Activated CD8-positive, alpha-beta memory T cell treated with anti-CD3 and anti-CD28 coated beads, Interleukin-2, amount 10 ng/mL, durations not matched to agents 7 days and 5 days (primary cell): ENCODE measurements at places on chromosomes 1 and 21.

GRCh38 chr1:228321435-228321834 lies 85.2 kb downstream of the TRIM11 start:
- DNase-seq: no peak

DNA sequence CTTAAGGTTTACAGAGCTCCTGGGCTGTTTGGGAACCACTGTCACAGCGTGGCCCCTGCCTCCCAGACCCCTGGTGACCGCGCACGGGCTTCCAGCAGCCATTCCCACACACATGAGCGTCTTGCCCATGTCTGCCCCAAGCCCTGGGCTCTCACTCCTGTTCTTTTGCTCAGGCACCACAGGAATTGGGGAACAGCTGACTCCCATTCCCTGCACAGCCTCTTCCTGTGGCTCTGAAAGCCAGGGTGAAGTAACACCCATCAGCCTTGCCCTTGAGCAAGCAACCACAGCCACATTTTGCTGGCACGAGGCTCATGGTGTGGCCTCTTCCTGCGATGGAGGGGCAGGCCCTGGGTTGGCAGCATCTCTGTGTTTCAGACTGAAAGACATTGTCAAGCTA lies 14.3 kb upstream of the GPR157 start:
- DNase-seq: no peak

DNA sequence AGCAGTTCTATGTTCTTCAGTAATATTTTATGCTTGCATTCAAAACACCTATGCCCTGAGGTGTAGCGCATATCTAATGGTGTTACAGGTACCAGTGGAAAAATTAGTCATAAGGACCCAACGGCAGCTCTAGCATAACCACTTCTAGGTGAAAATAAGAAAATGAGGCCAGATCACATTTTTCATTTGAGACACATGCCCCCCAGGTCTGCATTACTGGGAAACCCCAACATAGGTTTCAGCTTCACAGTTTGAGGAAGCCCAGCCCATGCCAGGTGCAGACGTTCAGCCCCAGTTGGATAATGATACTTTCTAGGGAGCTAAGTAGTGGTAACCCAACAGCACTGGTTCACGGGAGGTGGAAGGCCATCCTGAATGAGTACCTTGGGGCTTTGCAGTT lies 129.8 kb downstream of the CNIH3 start:
- DNase-seq: no peak

DNA sequence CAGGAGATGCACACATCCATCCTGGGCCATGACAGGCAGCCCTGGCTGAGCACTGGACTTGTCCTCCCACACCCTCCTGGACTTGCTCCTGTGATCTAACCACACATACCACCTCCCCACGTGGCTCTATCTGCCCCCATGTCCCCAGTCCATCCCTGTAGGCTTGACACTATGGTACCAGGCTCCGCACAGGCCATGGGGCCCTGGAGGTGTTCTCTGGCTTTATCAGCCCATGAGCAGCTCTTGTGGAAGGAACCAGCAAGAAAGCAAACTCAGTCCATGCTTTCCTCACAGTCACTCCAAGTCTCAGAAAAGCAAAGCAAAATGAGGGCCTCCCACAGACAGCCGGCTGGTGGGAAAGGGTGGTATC lies 61.6 kb downstream of the CD46 start:
- DNase-seq: peak; percentile 26

GRCh38 chr1:36323636-36324352 lies at the start of gene EVA1B:
TSS of gene EVA1B (minus strand) at chr1:36323645. CDS start at chr1:36323037, 608 bp downstream.
- DNase-seq: peak; percentile 75

GRCh38 chr1:183685112-183685713 lies 32.1 kb upstream of the APOBEC4 start:
- DNase-seq: no peak

DNA sequence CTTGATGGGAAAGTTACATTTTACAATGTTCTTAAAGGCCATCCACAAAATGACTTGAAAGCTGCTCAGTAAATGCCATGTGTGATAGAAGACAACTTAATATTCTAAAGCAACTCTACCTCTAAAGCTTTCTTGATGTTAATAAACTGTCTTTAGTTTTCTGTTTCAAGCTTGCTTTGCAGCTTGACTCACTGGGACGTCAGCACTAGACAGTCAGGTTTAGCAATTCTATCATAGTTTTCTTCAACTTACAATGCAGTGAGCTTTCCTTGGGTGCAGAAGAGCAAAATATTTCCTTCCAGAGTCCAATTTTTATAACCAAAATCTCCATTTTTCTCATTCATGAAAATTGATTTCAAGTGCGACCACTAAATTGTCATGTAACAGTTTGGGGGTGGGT lies 273.1 kb downstream of the NTNG1 start:
- DNase-seq: no peak

DNA sequence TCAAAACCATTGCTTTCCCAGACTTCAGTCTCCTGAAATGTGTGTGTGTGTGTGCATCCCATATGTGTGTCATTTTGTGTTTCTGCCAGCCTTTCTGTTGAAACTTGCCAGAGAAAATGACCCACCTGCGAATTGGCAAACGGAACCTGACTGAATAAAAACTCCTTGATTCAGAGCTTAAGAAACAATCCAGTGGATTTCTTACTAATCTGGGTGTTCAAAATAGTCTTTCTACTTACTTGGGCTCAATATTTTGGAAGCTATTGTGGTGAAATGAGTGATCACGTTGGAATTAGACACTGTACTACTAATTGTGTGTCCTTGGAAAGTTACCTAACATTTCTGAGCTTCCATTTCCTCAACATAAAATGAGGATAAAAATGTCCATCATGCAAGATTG lies 138.9 kb upstream of the ERG start:
- no peak for DNase-seq

DNA sequence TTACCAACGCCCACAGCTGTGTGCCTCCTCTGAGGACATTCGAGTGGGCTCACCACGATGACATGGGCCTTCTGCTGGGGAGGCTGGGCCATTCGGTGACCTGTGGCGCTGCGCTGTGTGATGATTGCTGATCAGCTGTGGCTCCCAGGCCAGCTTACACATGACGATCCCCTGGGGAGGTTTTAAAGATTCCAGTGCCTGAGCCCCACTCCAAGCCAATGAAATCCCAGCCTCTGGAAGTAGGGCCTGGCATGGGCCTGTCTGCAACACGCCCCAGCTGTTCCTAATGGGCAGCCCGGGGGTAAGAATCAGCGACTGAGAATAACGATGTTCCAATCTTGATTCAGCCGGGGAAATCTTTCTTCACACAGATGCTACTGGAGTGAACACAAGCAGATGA lies 153.7 kb downstream of the KCNJ6 start:
- DNase-seq: no peak

DNA sequence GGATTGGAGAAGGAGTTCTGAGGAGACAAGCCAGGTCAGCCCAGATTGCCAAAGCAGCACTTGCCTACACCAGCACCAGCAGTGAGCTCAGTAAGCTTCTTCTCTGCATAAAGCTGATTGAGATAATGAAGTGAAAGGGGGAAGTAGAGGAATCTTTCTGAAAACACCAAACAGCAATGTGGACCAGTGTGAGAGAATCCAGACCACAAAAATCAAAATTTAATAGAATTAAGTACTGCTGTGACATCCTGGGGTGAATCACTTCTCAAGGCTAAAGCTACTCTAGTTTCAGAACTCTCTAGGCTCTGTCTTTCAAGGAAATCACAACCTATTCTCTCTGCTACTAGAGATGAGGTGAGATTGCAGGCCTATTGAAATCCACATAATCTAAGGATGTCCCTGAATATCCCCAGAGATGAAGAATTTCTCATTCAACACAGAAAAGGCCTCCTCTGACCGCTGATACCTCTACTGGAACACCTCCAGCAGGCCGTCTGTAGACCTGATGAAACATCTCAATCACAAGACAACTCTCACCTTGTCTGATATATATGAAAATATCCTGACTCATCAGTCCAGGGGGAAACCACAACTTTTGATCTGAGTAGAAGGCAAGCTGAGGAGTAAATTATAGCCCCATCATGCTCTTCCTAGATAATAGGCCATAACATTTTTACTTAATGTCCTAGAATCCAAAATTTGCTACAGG lies at the start of gene FCRL4:
Gene FCRL4, minus strand, starts transcription at position 127 of the 709 bp plus-strand sequence. CDS start 141 bp downstream, outside the sequence.
- no peak for DNase-seq

- DNase-seq: no peak
These were observed 60.8 kb downstream of the FASLG start for GRCh38 chr1:172719694-172720138.

DNA sequence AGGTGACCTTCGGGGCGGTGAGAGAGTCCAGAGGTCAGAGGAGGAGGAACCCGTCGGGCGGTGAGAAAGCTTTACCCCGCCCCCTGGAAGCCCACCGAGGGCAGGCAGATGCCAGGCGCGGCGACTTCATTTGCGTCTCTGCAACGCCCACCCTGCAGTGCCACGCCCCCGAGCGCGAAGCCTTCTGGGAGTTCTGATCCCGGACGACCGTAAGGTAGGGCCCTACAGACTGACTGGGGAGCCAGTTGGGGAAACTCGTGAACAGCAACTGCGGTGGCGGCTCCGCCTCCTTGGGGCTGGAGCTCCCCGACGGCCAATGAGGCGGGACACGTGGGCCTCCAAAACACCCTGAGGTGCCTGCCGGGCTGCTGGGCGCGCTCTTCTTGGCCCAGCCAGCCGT lies 46.0 kb upstream of the EDARADD start:
- DNase-seq: no peak
